Right renal pelvis (tissue), 4 donors: ENCODE measurements at places on chromosomes 1 and 21. TPM values are rescaled to one million over a fixed set of nuclear protein-coding genes. Genes with fewer than 3 reads are reported as not detected.

FAM110D gene
- 1.4 TPM for polyA plus RNA-seq

NUDC gene
- 88.8 TPM for polyA plus RNA-seq

TMEM240 gene
- 4.9 TPM for polyA plus RNA-seq

- no peak for DNase-seq
Measured at GRCh38 chr1:162930976-162931560, 70.1 kb upstream of the CCDC190 start.

DNA sequence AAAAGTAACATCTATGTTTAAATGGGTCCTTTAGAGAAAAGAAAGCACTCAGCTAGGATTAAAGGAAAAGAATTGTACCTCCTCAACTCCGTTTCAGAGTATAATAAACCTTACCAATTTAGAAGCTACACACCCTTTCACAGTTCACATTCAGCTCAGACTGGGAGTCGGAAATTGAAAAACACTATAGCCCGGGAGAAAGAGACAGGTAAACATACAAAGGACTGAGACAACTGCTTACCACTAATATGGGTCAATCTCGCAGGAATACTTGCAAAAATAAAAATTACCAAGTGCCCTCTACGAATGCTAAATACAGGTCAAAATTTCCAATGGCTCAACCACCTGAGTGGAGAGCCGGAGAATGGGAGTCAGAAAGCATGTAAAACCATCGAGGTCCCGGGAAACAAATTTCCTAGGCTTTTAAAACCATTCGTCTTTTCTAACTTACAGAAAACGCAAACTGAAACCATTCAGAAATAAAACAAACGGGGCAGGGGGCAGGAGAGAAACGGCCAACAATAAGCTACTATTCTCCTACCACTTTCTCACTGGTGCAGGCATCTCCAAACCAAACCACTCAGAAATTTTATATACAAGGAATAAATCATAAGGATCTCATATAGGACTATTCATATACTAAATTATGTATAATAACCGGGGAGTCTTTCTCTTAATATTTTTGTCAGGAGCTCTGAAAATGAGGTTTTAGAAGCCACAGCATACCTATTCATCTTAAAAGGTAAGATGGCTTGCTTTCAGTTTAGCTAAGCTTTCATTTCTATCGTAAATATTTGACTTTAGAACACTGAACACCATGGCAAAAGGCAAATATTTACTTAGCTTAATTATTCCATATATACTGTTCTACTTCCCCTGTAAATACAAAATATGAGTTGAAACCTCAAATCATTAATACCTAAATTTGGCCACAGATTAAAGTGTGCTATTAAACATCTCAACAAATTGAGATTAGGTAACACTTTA, 136.5 kb downstream of the RERE start:
- no peak for DNase-seq

GRCh38 chr1:155062151-155062686, 1.3 kb upstream of the EFNA4 start:
- DNase-seq: no peak

- no peak for DNase-seq
Measured at GRCh38 chr1:115982400-115982799, 6.1 kb downstream of the SLC22A15 start.

DNA sequence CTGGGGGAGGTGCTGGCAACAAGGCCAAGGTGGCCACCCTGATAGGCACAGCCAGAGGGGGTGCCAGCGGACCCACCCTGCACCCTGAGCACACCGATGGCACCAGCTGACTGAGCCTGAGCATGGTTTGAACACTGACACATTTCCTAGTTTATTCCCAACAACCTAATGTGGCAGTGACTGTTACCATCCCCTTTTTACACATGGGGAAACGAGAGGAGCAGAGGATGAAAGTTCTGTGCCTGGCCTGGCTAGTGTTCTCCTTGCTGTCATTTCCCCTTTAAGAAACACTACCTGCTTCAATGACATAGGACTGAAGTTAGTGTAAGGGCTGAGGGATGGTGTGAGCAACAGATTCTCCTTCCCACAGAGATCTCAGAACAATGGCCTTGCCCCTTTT, 15.3 kb downstream of the CLDN14 start:
- DNase-seq: no peak

- DNase-seq: no peak
Measured at GRCh38 chr21:33991133-33991532, 75.5 kb upstream of the ATP5PO start.
